ENCODE measurements at places on chromosomes 2 and 18. TPM values are rescaled to one million over a fixed set of nuclear protein-coding genes. Genes with fewer than 3 reads are reported as not detected.

Gene SPHKAP
- 4.3 TPM for polyA plus RNA-seq

Gene UGT1A8
- not detected for polyA plus RNA-seq

Gene CCDC141
- 6.1 TPM for polyA plus RNA-seq

Gene KCTD1
- polyA plus RNA-seq, result 216 TPM

Gene C1QL2
- not detected for polyA plus RNA-seq

Gene SPATA3
- polyA plus RNA-seq, result not detected

Gene KANSL3
- 3.8 TPM for polyA plus RNA-seq

Gene MFSD2B
- not detected for polyA plus RNA-seq

Gene NPAS2
- 1.7 TPM for polyA plus RNA-seq

Gene CCDC74B
- polyA plus RNA-seq, result 0.92 TPM

Gene RANBP2
- 25.6 TPM for polyA plus RNA-seq

Gene SLC30A3
- polyA plus RNA-seq, result not detected

Gene GRHL1
- 0.88 TPM for polyA plus RNA-seq
